ENCODE measurements at places on chromosomes 11 and 22. TPM values are rescaled to one million over a fixed set of nuclear protein-coding genes. Genes with fewer than 3 reads are reported as not detected.

- no peak for DNase-seq
Observed at GRCh38 chr22:29207562-29208501, 2.1 kb downstream of the EMID1 start.

GRCh38 chr11:44315947-44316658 lies 6.2 kb upstream of the ALX4 start:
- peak; percentile 60 for DNase-seq

GRCh38 chr11:134578807-134579723 lies 167.0 kb upstream of the B3GAT1 start:
- no peak for DNase-seq

DNA sequence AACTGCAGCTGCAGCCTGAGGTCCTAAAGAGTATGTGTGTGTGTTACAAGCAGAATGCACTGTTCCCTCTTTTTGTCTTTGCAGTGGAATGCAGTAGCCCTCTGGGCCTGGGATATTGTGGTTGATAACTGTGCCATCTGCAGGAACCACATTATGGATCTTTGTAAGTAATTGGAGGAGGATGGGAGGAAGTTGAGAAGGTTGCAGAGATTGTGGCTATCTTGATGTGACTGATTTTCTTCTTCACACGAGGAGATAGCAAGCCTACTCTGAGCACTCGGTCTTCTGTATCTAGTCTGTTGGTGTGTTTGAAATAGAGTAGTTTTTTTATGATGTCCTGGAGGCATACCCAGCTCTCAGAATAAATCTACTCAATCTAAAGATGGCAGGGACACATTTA lies 2.3 kb downstream of the RBX1 start:
- DNase-seq = no peak

- no peak for DNase-seq
Observed at GRCh38 chr11:37378958-37379357, 780.9 kb upstream of the RAG2 start.

DNA sequence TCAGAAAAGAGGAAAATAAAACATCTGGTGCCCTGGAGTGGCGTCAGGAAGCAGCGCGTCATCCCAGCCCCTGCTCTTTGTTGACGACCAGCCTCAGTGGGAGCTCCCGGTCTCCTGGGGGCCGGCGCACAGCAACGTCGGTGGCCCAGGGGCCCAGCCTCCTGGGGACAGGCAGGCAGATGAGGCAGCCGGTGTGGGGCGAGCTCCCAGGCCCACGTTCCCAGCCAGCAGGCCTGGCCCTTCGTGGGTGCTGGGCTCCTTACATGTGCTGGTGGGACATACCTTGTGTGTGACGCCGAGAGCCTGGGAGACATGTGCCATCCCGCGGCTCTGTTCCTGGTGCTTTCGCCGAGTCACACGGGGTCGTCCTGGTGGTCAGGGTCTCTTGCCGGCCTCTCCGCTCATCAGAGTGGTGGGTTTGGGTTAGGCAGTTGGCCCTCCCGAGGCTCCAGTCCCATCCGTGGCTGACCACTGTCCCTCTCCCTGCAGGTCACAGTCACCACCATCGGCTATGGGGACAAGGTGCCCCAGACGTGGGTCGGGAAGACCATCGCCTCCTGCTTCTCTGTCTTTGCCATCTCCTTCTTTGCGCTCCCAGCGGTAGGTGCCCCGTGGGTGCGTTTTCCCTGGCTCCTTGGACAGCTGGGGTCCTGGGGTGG lies 116.7 kb downstream of the KCNQ1OT1 start:
- DNase-seq = no peak

DNA sequence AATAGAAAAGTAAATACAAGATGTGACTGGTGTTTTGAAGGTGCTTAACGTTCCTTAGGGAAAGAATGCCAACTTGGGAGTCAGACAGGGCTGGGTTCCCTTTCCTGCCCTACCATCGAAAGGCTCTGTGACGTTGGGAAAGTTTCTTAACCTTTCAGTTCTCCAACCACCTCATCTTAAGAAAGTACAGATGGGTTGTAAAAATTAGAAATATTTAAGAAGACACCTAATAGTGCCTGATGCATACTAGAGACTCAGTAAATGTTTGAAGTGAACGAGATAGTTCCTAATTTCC lies 1.1 kb downstream of the GTPBP1 start:
- no peak for DNase-seq

DNA sequence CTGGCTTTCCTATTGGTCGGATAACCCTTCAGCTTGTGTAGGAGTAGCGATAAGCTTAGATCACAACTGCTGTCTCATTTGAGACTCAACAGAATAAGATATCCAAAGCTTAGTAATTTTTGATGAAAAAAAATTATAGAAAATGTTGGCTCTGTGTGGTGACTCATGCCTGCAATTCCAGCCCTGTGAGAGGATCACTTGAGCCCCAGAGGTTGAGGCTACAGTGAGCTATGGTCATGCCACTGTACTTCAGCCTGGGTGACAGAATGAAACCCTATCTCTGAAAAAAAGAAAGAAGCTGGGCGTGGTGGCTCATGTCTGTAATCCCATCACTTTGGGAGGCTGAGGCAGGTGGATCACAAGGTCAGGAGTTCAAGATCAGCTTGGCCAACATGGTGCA lies 55.6 kb upstream of the RRM1 start:
- no peak for DNase-seq

DNA sequence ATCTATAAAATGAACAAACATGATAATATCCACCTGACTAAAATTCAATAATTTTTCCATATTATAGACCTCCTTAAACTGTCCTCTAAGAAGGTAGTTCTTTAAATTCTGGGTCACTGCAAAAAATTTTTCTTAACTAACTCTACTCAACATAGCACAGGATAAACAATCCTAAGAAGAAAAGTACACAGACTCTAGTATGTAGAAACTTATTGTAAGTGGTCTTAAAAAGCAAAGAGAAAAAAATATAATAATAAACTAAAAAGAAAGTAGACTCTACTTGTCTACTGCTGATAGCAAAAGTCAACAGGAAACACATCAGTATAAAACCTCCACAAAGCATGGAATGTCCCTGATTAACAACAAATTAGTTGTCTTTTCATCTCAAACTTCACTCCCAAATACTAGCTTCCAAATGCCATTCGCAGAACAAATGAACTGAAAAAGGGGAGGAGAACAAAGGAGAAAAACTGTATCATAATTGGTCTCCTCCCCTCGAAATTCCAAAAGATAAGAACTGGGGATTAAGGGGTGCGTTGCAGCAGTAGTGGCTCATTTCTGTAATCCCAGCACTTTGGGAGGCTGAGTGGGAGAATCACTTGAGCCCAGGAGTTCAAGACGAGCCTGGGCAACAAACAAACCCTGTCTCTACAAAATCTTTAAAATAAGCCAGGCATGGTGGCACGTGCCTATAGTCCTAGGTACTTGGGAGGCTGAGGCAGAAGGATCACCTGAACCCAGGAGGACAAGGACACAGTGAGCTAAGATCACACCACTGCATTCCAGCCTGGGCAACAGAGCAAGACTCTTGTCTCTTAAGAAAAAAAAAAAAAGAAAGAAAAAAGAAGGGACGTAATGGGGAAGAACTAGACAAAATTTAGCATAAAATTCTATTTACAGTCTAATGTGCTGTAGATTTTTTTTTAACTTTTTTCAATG lies 6.5 kb downstream of the FCHSD2 start:
- no peak for DNase-seq

PHF21B gene
- 0.63 TPM for total RNA-seq

ZNF215 gene
- total RNA-seq = 0.56 TPM

RAG2 gene
- total RNA-seq = not detected

KDM4E gene
- not detected for total RNA-seq

EFCAB6 gene
- total RNA-seq = 2.0 TPM

Data from heart left ventricle (tissue), 16 donors.